ENCODE measurements at places on chromosomes 16 and 17.

DNA sequence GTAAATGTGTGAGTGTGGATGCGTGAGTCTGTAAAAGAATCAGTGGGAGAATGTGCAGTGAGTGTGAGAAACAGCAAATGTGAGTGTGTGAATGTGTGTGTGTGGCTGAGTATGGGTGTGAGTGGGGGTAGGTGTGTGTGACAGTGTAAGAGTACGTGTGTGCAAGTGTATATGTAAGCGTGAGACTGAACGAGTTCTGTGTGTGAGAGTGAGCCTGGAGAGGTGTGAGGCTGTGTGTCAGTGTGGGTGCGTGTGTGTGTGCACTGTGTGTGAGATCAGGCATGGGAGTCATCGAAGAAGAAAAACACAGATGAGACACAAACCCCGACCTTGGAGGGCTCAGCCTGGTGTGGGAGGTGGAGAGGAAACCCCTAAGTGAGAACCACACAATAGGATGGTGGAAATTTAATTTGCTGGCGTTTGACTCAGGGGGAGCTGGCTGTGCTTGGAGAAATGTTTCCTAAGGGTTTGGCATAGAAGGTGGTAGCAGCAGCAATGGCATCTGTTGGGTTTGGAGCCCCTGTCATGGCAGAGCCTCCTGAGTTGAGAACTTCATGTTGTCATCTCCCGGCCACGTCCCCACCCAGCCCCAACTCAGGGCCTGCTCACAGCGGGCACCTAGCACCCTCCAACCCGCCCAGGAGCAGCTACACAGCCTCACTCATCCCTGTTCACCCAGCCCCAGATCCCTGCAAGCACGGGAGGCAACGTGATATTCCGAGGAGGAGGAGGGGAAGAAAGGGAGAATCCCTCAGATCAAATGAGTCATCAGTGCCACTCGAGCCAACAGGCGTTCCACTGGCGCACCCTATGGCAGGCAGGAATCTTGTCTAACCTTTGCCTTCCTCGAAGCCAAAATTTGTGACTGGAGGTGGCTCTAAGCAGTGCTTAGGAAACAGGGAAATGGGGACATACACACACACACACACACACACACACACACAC is 14.3 kb upstream of the NUBP1 start:
- DNase-seq: no peak

DNA sequence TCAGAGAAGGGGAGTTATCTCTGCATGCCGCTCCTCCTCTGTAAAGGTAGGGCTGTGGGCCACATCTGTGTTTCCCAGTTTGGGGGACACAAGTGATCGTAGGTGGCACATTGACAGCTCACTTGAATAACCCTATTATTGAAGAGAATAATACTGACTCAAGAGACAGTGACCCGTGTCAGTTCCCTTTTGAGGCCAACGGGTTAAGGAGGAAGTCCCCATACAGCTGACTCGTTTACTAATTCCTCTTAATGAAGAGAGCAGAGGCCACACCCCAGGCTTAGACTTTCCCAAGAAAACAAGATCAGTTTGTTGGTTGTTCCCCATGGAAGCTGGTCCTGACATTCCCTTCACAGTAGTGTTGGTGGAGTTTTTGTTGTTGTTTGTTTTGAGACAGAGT is 33.0 kb downstream of the IL4R start:
- DNase-seq: no peak

- no peak for DNase-seq
Observed at GRCh38 chr16:55480228-55480655, 1.2 kb downstream of the MMP2 start.

DNA sequence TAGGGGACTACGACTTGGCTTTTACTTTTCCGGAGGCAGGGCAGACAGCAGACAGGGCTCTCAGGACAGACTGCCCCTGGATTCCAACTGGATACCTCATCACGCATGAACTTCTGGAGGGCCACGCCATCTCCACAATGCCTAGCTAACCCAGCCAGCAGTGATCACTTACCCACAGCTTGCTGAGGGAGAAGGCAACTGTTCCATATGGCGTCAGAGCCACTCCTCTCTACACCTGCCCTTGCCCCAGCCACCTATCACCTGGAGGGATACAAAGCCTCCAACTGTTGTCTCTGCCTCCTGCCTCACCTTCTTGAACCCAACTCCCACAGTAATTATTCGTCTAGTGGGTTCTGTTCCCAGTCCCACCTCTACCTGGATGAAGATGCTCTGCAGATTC is 8.8 kb downstream of the MYO19 start:
- DNase-seq: no peak

GRCh38 chr16:53515811-53516210 is 12.8 kb upstream of the AKTIP start:
- DNase-seq: no peak

DNA sequence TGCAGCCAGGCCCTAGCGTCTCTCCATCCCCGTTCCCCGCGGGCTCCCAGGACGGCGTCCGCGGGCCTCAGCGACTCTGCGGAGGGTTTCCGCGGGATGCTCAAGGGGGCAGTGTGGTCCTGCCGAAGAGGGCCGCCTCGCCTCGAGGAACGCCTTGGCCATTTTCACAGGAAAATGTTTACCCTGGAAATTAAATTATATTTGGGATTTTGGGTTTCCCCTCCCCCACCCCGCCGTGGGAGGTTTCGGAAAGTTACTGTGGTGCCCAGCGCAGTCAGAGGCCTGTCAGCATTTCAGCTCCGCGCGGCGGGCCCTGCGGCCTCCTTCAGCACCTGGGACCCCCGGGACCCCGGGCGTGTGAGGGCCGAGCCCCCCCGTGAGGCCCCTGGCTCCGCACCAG is 94.5 kb downstream of the PCTP start:
- peak; percentile 46 for DNase-seq

DNA sequence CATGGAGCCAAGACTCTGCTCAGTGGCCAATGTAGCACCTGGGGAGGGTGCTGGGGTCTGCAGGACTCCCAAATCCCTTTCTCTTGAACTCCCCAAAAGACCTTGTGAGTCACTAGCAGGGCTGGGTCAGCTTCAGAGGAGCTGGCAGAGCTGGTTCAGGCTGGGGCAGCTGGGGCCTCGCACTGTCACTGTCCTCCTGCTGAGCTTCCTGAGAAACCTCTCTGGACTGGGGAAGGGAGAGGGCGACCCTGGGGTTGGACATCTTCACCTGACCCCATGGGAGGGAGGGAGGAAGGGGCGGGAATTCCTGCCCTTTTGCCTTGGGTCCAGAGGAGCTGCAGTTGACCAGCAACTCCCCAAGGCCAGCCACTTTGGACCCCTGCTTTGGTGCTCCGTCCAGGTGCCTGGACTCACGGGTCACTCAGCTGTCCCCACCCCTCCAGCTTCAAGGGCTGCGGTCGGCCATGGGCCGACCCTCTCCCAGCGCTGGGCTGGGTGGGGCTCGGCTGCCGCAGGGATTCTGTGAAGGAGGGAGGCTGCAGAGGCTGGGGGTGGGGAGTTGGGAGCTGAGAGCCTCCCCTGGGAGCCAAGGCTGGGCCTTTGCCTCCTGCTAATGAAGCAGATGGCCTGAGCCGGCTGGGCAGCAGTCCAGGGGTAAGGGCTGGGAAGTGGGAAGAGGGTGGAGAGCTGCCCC is 9.2 kb downstream of the FMNL1 start:
- DNase-seq: no peak

Measured in stimulated activated naive CD8-positive, alpha-beta T cell treated with anti-CD3 and anti-CD28 coated beads, Interleukin-15, Interleukin-2, amounts not matched to agents 100 U/mL and 50 U/mL, for 24 hours (primary cell).